Nucleus accumbens (tissue), 56 donors: ENCODE measurements at places on chromosomes 1 and 21.

GRCh38 chr1:186977266-186977957, 148.7 kb downstream of the PLA2G4A start:
- DNase-seq, result no peak

GRCh38 chr1:31010086-31010989, 55.2 kb downstream of the PUM1 start:
- DNase-seq, result no peak

GRCh38 chr1:229452956-229453801, 19.3 kb upstream of the ACTA1 start:
- no peak for DNase-seq

DNA sequence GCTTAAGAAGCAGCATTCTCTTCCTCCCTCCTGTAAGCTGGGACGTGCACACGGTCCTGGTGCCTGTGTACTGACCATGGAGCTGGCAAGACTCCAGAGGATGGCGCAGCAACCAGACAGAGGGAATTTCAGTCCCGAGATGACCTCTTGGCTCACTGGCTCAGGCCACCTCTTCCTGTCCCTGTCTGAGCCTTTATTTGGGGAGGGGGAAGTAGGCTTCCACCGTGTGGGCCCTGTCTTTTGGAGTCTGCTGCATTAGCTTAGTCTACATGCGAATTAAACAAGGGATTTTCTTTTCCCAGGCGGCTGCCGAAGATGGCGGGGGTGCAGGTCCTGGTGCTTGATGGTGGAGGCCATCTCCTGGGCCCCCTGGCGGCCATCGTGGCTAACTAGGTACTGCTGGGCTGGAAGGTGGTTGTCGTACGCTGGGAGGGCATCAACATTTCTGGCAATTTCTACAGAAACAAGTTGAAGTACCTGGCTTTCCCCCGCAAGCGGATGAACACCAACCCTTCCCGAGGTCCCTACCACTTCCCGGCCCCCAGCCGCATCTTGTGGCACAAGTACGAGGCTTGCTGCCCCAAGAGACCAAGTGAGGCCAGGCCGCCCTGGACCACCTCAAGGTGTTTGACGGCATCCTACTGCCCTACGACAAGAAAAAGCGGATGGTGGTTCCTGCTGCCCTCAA, 10.2 kb downstream of the IL24 start:
- DNase-seq, result no peak

- DNase-seq, result no peak
Observed at GRCh38 chr1:22507587-22507986, 55.7 kb upstream of the EPHA8 start.

GRCh38 chr1:212119863-212120262, 84.3 kb downstream of the DTL start:
- DNase-seq, result no peak

DNA sequence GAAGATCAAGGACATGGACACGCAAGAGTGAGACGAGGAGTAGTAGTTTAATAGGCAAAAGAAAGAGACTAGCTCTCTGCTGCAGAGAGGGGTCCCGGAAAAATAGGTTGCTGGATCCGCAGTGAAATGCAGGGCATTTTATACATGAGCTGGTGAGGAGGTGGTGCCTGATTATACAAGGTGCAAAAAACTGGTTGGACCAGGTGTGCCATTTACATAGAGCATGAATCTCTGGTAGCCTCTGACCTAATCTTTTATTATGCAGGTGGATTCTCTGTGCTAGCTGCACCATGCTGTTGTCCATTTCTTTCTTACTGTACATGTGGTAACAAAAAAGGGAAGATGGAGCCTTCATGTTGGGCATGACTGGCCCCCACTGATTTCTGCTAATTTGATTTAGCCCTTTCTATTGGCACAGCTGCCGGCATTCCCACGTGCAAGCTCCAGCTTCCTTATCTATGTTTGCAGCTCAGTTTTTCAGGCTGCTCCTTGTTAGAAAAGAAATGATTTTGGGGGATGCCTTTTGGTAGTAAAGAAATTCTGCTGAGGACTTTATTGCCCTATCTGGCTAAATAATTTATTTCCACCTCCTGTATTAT, 548.1 kb downstream of the BRINP3 start:
- no peak for DNase-seq
